ENCODE measurements at places on chromosomes 16 and 17.
A peak's percentile ranks its signal among the peaks of the same experiment; 100 is the strongest.

- no peaks in the 10 kb centered on the region for H3K36me3 ChIP-seq
Observed at GRCh38 chr16:9854675-9855074, 327.6 kb downstream of the GRIN2A start.

- no peak for DNase-seq
- no peak overlapping the region for H3K27ac ChIP-seq
- peaks cover 14% of the 10 kb centered on the region for H3K27me3 ChIP-seq
- no peak overlapping the region for H3K4me3 ChIP-seq
- peaks cover 12% of the 10 kb centered on the region for H3K4me1 ChIP-seq
Observed at GRCh38 chr16:86086471-86086870, 187.5 kb downstream of the IRF8 start.

GRCh38 chr17:2802574-2802973 lies 6.3 kb downstream of the RAP1GAP2 start:
- H3K27ac ChIP-seq = no peak overlapping the region
- H3K4me1 ChIP-seq = peaks cover 11% of the 10 kb centered on the region
- no peaks in the 10 kb centered on the region for H3K27me3 ChIP-seq
- peaks cover 19% of the 10 kb centered on the region for H3K36me3 ChIP-seq

GRCh38 chr17:45265821-45266220 lies 3.9 kb upstream of the SPATA32 start:
- peak overlapping the region; percentile 81 for H3K27ac ChIP-seq
- peaks cover 62% of the 10 kb centered on the region for H3K36me3 ChIP-seq
- no peak overlapping the region for H3K4me3 ChIP-seq
- H3K4me1 ChIP-seq = peaks cover 91% of the 10 kb centered on the region

DNA sequence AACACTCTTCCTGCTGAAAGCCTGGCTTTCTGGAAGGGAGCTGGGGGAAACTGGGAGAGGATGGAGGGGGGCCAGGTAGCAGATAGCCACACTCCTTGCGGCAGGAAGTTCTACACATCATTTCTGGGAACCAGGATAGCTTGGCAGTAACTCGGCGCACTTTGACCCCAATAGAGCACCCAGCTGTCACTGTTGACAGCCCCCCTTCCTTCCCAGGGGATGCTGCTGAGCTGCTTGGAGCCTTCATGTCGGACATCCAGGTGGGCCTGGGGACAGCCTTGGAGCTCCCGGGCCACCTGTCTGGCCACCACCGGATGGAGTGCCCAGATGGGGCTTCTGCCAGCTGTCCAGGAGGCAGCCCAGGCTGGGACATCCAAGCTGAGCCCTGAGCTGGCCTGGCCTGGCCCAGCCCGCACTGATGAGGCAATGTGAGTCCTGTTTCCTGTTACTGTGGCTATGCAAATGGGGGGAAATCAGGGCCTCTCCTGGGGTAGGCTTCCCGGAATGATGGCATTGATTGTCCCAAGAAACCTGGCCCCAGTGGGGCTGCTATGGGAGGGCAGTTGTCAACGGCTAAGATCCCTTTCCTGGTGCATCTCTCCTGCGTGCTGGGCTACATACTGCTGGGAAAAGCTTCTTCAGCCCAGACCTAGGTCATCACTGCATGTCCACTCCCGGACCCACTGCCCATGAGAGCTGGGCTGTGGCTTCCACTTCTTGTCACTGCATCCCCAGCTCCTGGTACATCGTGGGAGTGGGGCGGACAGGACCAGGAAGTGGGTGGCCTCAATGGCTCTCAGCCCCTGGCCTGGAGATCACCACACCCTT lies 50.0 kb downstream of the SOCS1 start:
- peaks cover 3% of the 10 kb centered on the region for H3K36me3 ChIP-seq
- peak overlapping the region; percentile 99 for H3K27ac ChIP-seq
- no peak for DNase-seq
- peaks cover under 1% of the 10 kb centered on the region for H3K27me3 ChIP-seq

DNA sequence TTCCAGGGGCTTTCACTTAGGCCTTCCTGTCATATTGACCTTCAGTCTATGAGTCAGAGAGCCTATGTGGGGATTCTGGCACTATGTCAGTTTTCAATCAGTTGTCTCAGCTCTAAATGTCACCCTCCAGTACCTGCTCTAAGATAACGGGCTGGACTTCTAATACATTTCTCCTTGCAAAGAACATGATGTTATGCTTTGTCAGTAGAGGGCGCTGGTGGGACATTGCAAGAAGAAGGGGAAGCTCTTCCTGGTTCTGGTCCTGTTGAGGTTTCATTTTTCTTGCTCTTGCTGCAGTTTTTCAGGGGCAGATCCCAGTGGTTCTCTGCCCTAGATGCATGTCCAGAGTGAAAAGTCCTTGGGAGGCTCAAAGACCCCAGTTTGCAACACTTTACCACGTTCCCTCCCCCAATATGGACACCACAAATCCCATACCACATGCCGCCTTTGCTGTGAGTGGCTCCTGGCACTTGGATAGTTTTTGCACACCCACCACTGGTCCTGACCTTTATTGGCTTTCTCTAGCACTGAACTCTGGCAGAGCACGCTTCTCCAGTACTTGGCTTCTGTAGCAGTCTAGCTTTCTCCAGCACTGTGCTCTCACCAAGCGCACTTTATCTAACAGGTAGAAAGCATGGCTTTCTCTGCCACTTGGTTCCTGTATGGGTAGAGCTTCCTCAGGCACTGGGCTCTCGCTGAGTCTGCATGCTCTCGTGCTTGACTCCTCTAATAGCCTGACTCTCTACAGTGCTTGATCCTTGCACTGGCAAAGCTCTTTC lies 49.0 kb downstream of the BCL7C start:
- no peaks in the 10 kb centered on the region for H3K27me3 ChIP-seq
- peaks cover 18% of the 10 kb centered on the region for H3K4me1 ChIP-seq
- DNase-seq = peak; percentile 76
- peak overlapping the region; percentile 76 for H3K27ac ChIP-seq

- H3K36me3 ChIP-seq = peaks cover 36% of the 10 kb centered on the region
- H3K27me3 ChIP-seq = no peaks in the 10 kb centered on the region
- H3K27ac ChIP-seq = no peak overlapping the region
- H3K4me1 ChIP-seq = peaks cover 5% of the 10 kb centered on the region
- no peak for DNase-seq
Observed at GRCh38 chr17:2700030-2700490, 11.5 kb downstream of the CLUH start.

- H3K27ac ChIP-seq = peak overlapping the region; percentile 51
- H3K4me3 ChIP-seq = peak overlapping the region; percentile 62
- H3K4me1 ChIP-seq = peaks cover 20% of the 10 kb centered on the region
- H3K36me3 ChIP-seq = no peaks in the 10 kb centered on the region
- peaks cover 28% of the 10 kb centered on the region for H3K27me3 ChIP-seq
Observed at GRCh38 chr16:85480727-85481101, 132.4 kb upstream of the GSE1 start.

DNA sequence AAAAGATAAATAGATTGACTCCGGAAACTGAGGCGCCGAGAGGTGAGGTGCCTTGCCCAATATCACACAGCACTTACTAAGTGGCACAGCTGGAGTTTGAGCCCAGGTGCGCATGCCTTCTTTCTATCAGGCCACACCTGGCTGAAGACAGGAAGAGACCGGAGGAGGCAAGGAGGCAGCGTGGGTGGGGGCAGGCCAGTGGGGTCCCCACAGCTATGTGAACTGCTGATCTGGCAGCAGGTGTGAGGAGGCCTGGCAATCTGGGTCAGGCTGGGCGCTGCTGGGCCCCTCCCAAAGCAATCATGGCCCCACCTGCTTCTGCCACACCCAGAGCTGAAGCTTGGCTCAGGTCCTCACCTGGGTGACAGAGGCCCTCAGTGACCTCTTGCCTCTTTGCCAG lies 1.9 kb upstream of the GDPD3 start:
- no peak overlapping the region for H3K4me3 ChIP-seq
- H3K27ac ChIP-seq = peak overlapping the region; percentile 47
- H3K4me1 ChIP-seq = peaks cover 4% of the 10 kb centered on the region

- H3K27ac ChIP-seq = no peak overlapping the region
- peaks cover 9% of the 10 kb centered on the region for H3K4me1 ChIP-seq
- H3K4me3 ChIP-seq = no peak overlapping the region
- no peaks in the 10 kb centered on the region for H3K27me3 ChIP-seq
Observed at GRCh38 chr17:1153795-1154546, 25.8 kb downstream of the ABR start.

GRCh38 chr16:89999831-90000574 lies 19.3 kb downstream of the DBNDD1 start:
- H3K4me1 ChIP-seq = peaks cover 39% of the 10 kb centered on the region
- H3K36me3 ChIP-seq = peaks cover 40% of the 10 kb centered on the region
- DNase-seq = no peak
- no peak overlapping the region for H3K4me3 ChIP-seq

DNA sequence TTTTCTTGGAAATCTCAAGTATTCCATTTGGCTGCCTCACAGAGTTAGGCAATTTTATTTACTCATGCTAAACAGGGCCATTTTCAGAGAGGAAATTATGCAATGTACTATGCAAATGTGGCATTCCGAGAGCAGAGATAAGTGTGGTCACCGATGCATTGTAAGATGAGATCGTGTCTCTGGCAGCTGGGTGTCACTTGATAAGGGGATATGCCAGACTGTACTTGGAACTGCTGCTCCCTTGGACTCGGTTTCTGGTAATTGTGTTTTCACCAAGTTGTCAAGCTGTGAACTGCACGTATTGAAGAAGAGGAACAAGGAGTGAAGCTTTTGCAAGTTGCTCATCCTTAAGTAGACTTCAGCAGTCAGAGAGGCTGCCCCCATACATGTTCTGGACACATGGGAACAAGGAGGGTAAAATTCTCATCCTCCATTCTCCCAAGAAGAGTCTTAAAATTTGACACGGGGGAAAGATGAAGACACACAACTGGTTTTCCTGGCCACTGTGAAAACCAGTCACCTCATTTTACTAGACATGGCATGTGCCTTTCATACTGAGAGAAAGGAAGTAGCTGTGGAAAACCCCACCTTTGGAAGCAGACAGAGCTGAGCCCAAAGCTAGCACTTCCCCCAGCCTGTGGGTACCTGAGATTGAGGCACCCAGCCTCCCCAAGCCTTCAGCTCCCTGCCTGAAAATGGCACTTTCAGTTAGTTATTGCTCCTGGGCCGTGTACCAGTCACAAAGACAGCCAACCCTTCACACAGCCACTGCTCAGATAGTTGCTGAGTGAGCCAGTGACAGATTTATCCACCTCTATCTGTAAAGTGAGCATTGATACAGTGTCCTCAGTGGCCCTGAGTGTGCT lies 150.7 kb downstream of the SOCS1 start:
- peak overlapping the region; percentile 50 for H3K4me3 ChIP-seq
- peaks cover 42% of the 10 kb centered on the region for H3K36me3 ChIP-seq
- DNase-seq = peak; percentile 53
- peak overlapping the region; percentile 94 for H3K27ac ChIP-seq

GRCh38 chr16:23282568-23282967 lies 19.5 kb upstream of the SCNN1B start:
- no peak overlapping the region for H3K27ac ChIP-seq
- no peak overlapping the region for H3K4me3 ChIP-seq
- H3K4me1 ChIP-seq = no peaks in the 10 kb centered on the region
- no peak for DNase-seq

- H3K27ac ChIP-seq = peak overlapping the region; percentile 15
- no peak for DNase-seq
- peak overlapping the region; percentile 26 for H3K4me3 ChIP-seq
- peaks cover 61% of the 10 kb centered on the region for H3K4me1 ChIP-seq
- peaks cover 63% of the 10 kb centered on the region for H3K36me3 ChIP-seq
Observed at GRCh38 chr16:17460890-17461289, 9.9 kb downstream of the XYLT1 start.

- no peak overlapping the region for H3K27ac ChIP-seq
- H3K27me3 ChIP-seq = peaks cover 21% of the 10 kb centered on the region
- no peak overlapping the region for H3K4me3 ChIP-seq
- no peak for DNase-seq
- peaks cover 6% of the 10 kb centered on the region for H3K4me1 ChIP-seq
Observed at GRCh38 chr16:75311383-75311938, 60.0 kb upstream of the BCAR1 start.

DNA sequence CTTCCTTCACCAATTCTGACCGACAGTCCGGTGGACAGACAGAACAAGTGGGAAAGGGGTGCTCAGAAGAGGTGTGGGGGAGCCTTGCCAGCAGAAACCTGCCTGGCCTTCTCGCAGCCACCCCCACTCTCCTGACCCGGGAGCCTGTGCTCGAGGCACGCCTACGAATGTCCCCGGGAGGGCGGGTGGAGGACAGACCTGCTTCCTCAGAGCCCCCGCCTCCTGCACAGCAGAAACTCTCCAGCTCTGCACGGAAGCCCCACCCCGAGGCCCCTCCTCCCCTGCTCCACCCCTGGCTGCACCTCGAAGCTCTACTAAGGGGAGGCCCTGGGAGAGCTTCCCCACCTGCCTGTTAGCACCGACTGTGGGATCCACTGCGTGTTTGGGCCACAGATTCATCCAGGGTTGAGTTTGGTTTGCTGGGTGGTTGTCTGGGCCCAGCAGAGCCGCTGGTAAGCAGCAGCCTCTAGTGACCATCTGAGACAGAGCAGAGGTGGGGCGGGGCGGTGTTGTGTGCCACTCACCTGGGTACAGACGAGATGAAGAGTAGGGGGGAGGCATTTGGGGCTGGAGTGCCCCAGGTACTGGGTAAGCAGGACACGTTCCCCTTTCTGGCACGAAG lies 6.2 kb downstream of the TAF1C start:
- peaks cover 34% of the 10 kb centered on the region for H3K36me3 ChIP-seq
- peak overlapping the region; percentile 56 for H3K27ac ChIP-seq
- H3K27me3 ChIP-seq = no peaks in the 10 kb centered on the region
- H3K4me3 ChIP-seq = no peak overlapping the region
- H3K4me1 ChIP-seq = peaks cover 19% of the 10 kb centered on the region
- no peak for DNase-seq

- H3K27ac ChIP-seq = no peak overlapping the region
- no peaks in the 10 kb centered on the region for H3K27me3 ChIP-seq
- no peaks in the 10 kb centered on the region for H3K36me3 ChIP-seq
- H3K4me1 ChIP-seq = no peaks in the 10 kb centered on the region
Observed at GRCh38 chr17:17466511-17466910, 10.3 kb upstream of the MED9 start.

- no peak for DNase-seq
- peak overlapping the region; percentile 76 for H3K27ac ChIP-seq
- peaks cover 60% of the 10 kb centered on the region for H3K4me1 ChIP-seq
- peak overlapping the region; percentile 95 for H3K4me3 ChIP-seq
Observed at GRCh38 chr17:31489295-31490018, 98.0 kb downstream of the RAB11FIP4 start.

GRCh38 chr16:89168381-89169189 lies 3.0 kb upstream of the CDH15 start:
- no peak overlapping the region for H3K4me3 ChIP-seq
- H3K36me3 ChIP-seq = no peaks in the 10 kb centered on the region
- no peak for DNase-seq

DNA sequence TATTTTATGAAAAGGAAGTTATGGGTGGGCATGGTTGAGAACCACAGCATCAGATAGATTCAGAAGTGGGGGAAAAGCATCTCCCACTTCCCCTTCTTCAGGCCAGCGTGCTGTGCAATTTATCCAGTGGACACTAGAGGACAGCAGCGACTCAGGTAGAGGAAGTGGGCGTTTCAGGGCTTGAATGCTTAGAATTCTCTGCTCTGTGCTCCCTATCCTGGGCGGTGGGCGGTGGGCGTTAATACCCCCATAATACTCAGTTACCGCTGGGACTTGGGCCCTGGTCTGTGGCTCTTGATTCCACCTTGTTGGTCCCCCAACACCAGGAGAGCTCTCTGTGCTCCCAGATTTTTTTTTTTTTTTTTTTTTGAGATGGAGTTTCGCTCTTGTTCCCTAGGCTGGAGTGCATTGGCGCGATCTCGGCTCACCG lies 3.7 kb upstream of the LYZL6 start:
- H3K27me3 ChIP-seq = no peaks in the 10 kb centered on the region
- no peak overlapping the region for H3K4me3 ChIP-seq
- no peak overlapping the region for H3K27ac ChIP-seq
- no peaks in the 10 kb centered on the region for H3K4me1 ChIP-seq
- no peaks in the 10 kb centered on the region for H3K36me3 ChIP-seq

- H3K36me3 ChIP-seq = peaks cover 50% of the 10 kb centered on the region
- peak overlapping the region; percentile 99 for H3K27ac ChIP-seq
- H3K4me1 ChIP-seq = peaks cover 45% of the 10 kb centered on the region
Observed at GRCh38 chr16:29994600-29995323, 655 bp downstream of the HIRIP3 start.

Measured in stimulated activated naive B cell treated with anti-CD40 and anti-IgM and Interleukin-4, amounts not matched to agents 10 μg/mL and 1 μg/mL and 100 μg/mL, for 72 hours (primary cell).